Brain pericyte (primary cell): ENCODE measurements at places on chromosomes 7 and 10.

DNA sequence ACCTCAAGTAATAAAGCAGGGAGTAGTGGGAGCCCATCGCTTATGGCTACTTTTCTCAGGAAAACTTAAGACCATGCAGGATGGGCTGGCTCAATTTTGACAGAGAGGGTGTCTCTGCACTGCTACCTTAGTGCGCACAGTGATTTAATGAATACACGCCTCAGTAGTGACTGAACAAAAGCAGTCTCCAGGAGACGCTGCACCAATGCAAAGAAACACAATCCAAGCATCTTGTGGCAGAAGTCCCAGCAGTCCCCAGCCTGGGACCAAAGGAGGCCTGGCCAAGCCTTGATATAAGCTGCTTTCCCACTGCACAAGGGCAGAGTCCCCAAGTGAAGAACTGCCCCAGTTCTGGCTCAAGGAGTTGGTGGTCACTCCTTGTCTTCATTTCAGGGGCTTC, 368.9 kb downstream of the KCNMA1 start:
- DNase-seq, result no peak

DNA sequence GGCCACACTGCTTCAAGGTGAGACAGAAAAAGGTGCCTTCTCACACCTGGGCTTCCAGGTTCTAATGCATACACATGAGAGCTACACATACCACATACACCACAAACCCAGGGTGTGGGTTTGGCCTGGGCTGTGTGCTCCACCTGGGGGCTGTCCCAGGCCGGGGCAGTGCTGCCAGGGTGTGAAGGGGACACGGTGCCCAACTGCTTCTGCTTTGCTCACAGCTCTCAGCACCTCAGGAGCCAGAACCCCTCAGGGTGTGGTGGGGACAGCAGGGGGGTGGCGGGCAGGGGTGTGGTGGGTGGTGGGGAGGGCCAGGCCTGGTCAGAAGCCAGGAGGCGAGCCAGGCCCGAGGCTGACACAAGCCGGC, 51.1 kb downstream of the TMEM209 start:
- DNase-seq, result no peak

- DNase-seq, result no peak
These were observed 44.2 kb upstream of the KCNMA1 start for GRCh38 chr10:77681839-77682238.

DNA sequence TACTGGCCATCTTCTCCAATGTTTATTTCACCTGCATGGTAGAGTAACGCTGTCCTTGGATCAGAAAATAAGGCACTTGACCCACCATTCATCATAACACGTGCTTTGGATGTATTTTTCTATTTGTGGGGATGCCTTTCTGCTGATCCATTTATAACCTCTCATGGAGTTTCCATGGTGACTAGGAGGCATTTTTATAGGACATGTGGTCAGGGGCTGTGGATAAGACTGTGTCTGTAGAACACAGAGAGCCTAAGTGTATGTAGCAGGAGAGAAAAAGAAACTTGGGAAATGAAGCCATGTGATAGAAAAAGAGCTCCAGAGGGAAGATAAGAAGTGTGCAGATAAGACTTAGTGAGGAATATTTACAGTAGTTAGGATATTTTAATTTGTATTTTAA, 184.2 kb downstream of the POU6F2 start:
- no peak for DNase-seq

GRCh38 chr7:115631782-115632181, 398.8 kb downstream of the TFEC start:
- no peak for DNase-seq

- DNase-seq, result no peak
These were observed 175.1 kb downstream of the AVL9 start for GRCh38 chr7:32670110-32671025.

GRCh38 chr10:123587110-123587509, 79.0 kb upstream of the GPR26 start:
- DNase-seq, result no peak

DNA sequence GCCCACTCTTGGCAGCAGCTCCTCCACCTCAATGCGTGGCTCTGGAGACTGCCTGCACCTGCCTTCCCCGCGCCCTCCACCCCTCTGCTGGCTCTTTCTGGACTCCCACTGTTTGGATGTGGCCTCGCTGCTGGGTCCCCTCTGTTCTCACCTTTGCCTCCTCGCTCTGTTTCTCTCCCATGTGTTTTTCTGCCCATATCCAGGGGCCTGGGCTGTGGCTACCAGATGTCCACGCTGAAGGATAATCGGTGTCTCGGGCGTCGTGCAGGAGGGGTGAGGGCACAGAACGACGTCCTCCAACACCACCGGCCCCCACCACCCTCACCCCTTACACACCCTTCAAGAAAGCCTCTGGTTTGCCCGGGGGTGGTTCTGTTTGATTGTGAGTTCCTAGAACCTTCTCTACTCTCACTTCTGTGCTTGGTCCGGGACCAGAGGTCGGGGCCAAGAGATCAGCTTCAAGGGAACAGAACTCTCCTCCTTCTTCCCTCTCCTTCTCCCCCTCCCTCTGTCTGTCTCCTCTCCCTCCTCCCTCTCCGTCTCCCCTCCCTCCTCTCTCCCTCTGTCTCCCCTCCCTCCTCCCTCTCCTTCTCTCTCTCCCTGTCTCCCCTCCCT, 31.7 kb downstream of the AP5Z1 start:
- no peak for DNase-seq

GRCh38 chr7:111516612-111517011, 45.7 kb downstream of the IMMP2L start:
- DNase-seq, result no peak

DNA sequence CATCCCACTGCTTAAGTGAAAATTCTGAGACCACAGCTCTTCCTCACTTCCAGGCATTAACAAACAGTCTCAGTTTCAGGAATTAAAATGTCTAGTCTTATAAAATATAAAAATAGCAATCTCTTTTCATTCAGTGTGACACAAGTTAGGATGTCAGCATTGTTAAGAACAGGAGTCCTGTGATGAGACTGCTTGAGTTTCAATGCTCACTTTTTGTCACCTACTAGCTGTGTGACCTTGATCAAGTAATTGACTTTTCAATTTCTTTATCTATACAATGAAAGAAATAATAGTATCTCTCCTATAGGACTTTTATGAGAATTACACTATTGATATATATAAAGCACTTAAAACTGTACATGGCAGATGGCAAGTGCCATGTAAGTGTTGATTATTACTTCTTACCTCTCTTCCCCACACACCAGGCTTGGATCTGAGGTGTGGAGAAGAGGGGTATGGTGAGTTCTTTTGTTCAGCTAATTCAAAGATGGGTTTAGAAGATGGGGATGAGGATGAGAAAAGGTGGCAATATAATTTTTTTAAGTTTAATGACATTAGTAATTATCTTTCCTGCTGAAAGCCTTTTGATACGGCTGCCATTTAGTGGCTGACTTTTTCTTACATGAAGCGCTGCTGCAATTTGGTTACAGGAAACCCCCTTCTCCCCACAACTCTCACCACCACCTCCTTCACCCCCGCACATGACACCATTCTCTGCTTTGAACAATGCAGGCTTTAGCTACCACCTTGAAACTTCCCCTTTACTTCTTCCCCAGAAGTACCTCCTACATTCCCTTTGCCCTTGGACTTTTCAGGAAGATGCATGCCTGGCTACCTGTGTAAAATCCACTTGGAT, 20.8 kb upstream of the HYAL4 start:
- no peak for DNase-seq

DNA sequence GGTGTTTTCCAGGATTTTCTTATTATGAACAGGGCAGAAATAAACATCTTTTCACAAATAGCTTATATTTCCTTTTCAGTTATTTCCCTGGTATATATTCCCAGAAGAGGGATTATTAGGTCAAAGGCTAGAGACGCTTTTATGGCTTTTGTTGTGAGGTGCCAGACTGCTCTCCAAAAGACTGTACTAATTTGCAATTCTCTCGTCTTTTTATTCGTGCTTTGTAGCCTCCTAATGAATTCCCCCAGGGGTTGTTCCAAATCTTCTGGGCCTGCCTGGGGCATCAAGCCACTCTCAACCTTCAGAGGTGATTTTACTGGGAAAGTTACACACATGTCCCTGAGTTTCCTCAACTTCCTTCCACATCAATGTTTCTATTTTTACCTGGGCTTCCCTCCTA, 34.0 kb upstream of the R3HCC1L start:
- DNase-seq, result no peak

DNA sequence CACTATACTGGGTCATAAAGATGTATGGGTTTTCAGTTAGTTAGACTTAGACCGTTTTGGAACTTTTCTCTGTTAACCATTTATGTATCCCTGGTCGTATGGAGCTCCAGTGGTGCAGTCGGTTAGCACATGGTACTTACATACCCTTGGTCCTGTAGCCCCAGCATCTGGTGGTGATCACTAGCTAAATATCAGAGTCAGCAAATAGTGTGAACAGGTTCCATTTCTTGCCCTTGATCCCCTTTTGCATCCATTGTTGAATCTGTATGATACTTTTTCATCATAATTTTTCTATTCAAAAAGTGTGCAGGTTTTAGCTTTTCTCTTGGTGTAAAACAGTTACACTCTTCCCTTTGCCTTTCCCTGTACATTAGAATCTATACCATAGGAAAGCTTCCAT, 15.9 kb downstream of the NIPSNAP2 start:
- DNase-seq, result no peak

GRCh38 chr10:93475871-93476270, 6.3 kb downstream of the MYOF start:
- no peak for DNase-seq

DNA sequence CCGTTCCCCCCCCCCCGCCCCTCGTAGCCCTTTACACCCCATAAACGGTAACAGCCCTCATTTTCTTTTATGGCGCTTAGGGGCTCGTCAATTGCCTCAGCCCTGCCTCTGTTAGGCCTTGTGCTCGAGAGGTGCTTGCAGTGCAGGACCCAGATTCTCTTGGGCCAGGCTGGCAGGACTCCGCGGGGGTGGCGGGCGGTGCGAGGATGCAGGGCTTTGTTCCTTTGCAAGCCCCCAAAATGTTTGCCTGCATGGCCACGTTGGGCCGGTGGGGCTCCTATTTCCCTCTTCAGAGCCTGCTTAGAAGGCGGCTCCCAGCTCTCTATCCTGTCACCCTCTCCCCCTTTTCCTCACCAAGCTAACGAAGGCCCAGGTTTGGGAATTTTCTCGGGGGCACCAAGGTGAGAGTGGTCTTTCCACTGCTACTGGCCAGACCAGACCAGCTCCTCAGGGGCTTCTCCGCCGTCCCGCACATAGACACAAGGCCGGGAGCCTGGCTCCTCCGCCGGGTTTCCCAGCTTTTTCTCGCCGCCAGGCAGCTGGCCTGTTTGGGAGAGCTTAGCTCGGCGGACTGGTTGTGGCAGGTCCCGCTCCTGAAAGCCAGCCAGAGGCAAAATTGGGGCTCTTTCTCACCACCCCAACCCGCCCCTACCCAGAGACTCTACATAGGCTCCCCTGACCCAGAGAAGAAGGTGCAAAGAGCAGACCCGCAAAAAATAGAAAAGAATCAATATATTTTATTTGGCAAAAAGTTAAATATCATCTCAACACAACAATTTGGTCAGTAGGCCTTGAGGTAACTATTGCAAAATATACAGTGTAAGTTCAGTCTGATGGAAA, 3.4 kb downstream of the HOXA9 start:
- DNase-seq, result no peak

GRCh38 chr10:111973306-111973705, 210.3 kb downstream of the GPAM start:
- DNase-seq, result no peak

- DNase-seq, result no peak
These were observed 126.6 kb upstream of the PARD3 start for GRCh38 chr10:34941471-34942357.

GRCh38 chr10:3928078-3928477, 143.1 kb upstream of the KLF6 start:
- no peak for DNase-seq

DNA sequence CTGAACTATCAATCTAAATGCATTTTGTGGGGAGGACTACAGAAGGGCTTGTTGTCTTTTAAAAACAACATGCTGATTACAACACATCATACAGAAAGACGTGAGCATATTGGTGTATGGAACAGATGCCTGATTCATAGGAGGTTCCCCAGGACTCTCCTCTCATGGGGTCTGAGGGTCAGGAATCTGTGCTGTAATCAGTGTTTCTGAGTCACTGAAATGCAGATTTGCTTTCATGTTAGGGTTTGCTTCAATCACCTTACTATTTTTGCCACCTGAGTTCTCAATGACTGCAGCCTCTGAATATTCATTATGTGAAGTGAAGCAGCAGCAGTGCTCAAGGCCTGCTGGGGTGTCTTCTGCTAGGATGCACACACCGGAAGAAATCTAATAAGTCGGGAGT, 550 bp upstream of the ANK3 start:
- no peak for DNase-seq

DNA sequence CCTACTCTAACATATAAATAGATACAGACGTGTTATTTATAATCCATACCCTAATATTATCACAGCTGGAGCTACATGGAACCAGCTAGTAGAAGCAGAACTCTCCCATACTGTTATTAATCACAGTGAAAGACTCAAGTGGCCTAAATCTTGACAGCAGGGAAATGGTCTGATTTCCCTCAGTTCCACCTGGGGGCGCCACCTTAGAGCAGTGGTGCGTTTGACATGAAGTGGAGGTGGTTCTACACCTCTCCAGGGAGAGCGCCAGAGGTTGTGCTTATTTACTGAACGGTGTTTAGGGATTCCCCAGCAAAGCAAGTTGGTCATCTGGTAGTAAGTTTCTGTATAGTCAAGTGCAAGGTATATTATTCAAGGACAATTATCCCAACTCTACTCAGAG, 17.6 kb downstream of the DNTT start:
- DNase-seq, result no peak

DNA sequence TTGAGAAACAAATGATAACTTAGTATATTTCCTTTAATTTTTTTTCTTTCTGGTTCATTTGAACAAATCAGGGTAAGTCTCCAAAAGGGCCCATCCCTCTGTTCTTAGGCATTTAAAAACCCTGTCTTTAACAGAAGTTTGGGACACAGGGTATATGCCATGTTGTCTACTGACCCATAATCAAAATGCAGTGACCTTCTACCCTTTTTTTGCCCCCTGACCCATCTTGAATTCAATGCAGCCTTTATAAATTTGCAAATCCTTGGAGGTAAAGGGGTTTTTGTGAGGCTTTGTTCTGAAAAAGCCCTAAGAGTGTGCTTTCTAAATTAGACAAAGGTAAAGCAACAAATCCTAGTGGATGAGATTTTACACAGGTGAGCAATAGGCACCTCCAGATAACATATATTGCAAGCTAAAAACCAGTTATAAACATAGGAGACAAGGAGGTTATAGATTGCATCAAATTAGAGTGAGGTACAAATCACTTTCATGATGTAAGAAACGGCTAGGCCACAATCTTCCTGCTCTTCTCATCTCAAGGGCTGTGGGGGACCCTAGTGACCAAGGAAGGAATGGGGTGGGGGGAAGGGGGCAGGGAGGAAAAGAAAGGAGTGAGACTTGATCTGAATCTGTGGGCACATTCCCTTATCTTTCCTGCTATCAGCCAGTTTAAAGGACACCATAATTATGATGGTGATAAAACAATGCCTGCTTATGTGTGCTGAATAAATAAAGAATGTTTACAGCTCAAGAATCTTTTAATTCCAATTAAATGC, 2.7 kb downstream of the SKIDA1 start:
- DNase-seq, result no peak

GRCh38 chr7:142298009-142298408, 40.2 kb upstream of the PRSS58 start:
- DNase-seq, result no peak
